ENCODE measurements at places on chromosomes 12 and 14.

DNA sequence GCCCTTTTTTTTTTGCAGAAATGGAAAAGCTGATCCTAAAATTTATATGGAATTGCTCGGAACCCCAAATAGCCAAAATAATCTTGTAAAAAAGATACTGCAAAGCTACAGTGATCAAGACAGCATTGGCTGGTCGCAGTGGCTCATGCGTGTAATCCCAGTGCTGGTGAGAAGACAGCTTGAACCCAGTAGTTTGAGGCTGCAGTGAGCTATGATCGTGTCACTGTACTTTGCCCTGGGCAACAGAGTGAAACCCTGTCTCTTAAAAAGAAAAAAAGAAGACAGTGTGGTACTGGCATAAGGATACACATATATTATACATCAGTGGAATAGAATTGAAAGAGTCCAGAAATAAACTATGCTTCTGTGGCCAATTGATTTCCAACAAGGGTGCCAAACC lies 5.4 kb downstream of the ITGB7 start:
- no peak for DNase-seq

GRCh38 chr14:95561001-95561412 lies 26.2 kb downstream of the GLRX5 start:
- peak; percentile 73 for DNase-seq

- no peak for DNase-seq
Measured at GRCh38 chr12:104188534-104188933, 27.0 kb upstream of the TXNRD1 start.

- DNase-seq: no peak
Measured at GRCh38 chr14:25011095-25011494, 38.9 kb downstream of the STXBP6 start.

- peak; percentile 23 for DNase-seq
Measured at GRCh38 chr14:35879151-35879648, 53.1 kb downstream of the BRMS1L start.

GRCh38 chr12:13941258-13942249 lies 39.8 kb downstream of the GRIN2B start:
- DNase-seq: peak; percentile 53

DNA sequence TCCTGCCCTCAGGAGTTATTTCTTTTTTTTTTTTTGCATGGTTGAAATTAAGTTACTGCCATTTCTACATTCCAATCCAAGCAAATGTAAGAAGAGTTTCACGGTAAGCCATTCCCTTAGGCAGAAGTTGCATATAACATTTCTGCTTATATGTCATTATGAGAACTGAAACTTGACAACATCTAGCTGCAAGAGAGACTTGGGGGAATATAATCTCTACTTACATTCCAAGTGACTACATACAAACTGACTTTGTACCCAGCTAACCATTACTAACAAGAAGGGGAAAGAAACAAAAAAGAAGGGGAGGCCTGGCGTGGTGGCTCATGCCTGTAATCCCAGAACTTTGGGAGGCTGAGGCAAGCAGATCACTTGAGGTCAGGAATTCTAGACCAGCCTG lies 7.3 kb upstream of the RESF1 start:
- no peak for DNase-seq

DNA sequence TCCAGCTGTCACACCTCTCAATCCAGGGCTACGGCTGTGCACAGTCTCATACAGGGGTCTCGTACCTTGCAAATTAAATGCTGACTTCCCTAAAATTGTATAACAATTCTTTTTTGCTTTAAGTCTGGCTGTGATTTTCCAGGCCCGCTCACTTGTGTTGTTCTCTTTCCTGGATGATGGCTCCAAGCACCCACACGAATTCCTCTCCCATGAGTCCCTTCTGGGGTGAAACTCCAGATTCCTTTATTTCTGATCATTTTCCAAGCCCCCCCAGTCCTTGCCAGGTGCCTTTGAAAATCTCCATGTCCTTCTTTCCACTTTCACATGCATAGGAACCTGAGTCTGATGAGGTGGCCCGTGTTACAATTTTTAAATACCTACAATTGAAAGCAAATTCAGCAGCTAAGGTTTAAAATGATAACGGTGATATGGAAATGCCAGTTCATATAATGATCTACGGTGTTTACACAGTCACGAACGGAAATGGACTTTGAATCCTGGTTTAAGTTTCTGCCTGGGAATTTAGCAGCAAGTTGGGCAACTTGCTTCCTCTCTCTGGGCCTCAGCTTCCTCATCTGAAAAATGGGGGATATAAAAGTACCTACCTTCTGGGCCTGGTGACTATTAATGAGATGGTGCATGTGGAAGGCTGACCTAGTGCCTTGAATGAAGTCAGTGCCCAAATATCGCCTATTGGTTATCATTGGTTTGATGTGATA lies 85.5 kb downstream of the STAB2 start:
- no peak for DNase-seq

DNA sequence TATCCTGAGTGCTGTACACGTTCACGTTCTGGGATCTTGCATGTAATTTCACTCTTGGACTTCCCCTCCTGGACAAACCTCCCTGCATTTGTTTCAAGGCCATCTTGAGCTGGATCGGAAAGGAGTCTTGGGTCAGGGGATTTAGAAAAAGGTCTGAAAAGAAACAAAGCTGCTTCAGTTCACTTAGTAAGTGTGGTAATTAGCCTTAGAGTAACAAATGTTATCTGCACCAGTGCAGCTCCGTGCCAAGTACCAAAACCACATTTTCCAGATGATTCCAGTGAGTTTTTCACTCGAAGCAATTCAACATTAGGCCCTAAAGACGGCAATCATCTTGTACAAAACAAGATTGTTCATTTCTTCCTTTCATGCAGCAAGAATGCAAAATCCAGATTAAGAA lies 39.4 kb upstream of the ATXN2 start:
- no peak for DNase-seq

GRCh38 chr12:100920493-100920892 lies 125.9 kb downstream of the ANO4 start:
- no peak for DNase-seq

- DNase-seq: no peak
Measured at GRCh38 chr14:101854366-101854765, 92.9 kb downstream of the PPP2R5C start.

- no peak for DNase-seq
Measured at GRCh38 chr12:123578243-123578642, 6.1 kb upstream of the TMED2 start.

GRCh38 chr12:132286912-132287311 lies 42.5 kb downstream of the GALNT9 start:
- DNase-seq: no peak

- DNase-seq: no peak
Measured at GRCh38 chr12:31641509-31642090, 17.9 kb upstream of the ETFBKMT start.

DNA sequence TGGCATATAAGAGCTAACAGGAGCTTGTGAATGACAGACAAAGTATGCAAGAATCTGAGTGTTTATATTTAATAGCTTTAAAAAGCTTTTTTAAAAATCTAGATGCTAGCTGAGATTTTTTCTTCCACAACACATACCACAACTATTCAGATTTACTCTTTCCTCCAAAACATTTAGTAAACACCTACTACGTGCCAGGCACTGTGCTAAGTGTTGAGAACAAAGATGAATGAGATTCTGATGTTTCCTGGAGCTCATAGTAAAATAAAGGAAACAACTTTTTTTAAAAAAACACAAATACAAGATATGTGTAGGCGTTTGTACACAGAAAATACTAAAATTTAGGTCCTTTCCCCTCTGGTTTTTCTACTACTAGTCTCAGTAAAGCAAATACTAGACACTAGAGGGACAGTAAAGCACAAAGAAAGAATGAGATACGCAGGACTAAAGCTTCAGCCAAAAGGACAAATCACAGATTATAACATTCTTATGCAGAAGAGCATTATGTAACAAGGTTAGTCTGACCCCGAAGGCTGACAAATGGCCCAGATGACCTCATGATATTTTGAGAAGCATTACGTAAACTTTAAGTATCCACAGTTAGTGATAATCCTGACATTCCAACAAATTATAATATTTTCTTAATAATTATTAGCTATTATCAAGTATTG lies 78.6 kb upstream of the PAWR start:
- DNase-seq: no peak

GRCh38 chr14:31880935-31881334 lies 196.2 kb upstream of the ARHGAP5 start:
- peak; percentile 96 for DNase-seq

DNA sequence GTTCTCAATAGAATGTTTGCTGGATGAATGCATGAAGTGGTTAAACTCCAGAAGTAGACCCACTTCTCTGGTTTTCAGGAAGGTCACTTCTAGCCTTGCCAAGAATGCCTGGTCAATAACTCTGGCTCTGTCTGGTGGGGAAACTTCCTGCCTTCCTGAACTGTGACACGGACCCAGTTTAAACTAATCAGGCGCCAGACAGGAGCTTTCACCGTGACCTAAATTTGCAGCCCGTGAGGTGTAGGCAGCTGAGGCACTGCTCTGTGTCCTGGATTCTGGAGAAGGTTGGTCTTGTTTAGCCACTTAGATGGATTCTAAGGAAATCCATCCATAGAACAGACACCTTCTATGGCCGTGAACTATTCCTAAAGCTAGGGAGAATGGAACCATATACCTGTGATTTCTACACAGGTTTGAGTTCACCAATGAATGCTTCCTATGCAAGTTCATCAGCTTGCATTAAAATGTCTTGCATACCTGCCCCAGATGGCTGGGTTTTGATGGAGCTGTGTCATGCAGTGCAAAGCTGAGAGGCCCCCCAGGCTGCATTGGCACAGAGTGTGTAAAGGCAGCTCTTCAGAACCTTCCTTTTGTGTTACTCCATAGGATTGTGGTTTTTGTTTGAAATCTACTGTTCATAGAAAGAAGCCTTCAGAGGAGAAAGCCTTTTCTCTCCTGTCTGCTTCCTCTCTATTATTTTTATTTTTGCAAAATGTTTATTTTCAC lies 4.4 kb downstream of the CHST11 start:
- peak; percentile 32 for DNase-seq

DNA sequence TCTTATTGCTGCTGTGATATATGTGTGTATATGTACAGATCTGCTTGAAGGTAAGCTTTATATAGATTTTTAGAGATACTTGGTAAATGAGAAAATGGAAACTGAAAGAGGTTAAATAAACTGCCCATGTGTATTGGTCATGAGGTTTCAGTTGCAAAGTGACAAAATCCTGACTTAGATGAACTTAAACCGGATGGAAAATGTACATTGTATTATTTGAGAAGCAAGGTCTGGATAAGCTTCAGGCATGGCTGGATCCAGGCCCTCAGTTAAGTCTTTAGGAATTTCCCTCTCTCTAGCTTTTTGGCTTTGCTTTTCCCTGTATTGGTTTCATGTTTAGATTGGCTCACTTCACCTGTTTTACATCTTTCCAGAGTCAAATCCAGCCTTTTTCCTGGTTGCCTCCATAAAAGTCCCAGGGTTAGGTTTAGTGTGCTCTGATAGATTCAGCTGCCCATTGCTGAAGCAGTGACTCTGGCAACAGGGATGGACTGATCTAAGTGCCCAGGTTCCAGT lies 21.0 kb upstream of the MAP1LC3B2 start:
- DNase-seq: no peak

GRCh38 chr12:19068137-19068536 lies 61.4 kb upstream of the PLEKHA5 start:
- peak; percentile 4 for DNase-seq

DNA sequence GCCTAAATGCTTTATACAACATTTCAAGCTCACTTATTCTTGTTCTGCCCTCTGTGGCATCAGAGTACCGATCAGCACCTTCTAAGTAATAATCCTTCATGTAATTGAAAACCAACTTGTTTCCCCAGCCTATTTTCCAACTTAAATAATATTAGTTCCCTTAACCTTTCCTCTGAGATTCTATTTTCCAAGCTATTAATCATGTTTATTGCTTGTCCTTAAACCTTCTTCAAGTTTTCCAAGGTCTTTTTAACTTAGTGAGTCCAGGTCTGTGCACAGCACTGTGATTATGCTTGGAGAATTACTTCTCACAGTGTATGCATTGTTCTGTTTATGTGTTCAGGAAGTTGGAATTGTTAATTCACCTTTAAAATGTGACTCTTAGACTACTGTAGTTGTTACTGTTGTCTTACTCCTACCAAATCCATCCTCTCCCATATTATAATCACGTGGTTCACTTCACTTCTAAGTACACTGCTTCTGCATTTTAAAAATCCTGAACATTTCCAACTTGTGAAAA lies 1039.3 kb upstream of the FOXG1 start:
- DNase-seq: no peak

DNA sequence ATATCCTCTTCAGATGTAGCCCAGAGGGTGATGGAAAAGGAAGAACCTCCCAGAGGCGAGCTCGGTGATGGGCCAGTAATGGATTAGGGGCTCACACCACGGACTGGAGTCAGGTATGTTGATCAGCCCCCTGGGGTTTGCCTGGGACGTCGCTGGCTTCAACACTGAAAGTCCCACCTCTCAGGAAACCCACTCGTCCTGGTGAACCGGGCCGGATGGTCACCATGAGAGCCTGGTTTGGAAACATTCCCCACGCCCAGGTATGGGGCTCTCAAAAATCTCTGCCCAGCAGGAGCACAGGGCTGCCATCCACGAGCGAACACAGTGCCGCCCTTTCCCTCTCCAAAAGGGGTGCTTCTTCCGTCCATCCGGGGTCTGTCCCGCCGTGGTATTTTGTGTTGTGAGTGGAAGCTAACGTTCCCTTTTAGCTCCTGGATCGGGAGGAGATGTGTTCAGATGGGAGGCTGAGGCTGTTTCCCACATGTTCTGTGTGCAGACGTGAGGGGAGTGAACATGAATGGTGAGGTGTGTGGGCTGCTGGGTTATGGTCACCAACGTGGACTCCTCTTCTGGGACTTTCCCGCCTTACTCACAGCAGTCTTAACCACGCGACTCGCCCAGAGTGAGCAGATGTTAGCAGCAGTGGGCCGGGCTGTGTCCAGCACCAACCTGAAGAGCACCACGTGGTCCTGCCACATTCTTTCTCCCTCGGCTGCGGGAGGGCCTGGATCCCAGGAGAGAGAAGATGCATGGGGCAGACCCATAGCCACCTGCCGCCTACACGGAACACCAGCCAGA lies 139.2 kb downstream of the KIF26A start:
- no peak for DNase-seq

DNA sequence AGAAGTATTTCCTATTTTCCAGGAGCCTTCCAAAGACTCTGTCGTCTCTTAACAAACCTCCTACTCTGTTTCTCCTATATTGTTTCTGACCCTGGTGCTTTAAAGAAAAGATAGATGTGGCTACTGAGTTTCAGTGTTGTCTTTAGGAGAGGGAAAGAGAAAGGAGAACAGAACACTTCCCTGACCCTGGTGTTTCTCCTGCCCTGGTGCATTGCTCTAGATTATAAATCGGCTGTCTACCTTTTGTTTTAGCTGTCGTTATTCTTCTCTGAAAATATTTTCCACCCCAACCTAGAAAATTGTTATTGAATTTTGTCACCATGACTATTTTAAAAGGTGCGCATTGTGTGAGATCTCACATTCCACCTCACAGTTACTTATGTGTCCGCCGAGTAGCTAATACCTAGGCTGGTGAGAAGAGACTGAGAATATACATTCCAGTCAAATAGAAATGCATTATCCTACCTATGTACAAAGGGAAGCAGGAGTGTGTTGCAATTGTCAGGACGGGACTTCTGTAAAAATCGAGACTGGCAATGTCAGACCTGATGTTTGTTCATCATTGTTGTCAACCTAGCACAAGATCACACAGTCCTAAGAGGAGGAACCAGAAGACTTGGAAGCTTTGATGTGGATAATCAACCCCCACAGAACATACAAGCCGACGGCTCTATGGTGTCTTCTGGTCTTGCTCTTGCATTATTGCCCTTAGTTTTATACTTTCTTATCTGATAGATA lies 108.7 kb upstream of the SLC38A4 start:
- DNase-seq: no peak

GRCh38 chr12:91972896-91973295 lies 172.8 kb downstream of the BTG1 start:
- DNase-seq: no peak

- peak; percentile 28 for DNase-seq
Measured at GRCh38 chr14:44339231-44339630, 167.9 kb downstream of the FSCB start.

Measured in fibroblast of upper back skin (primary cell).